Fibroblast of lung (primary cell): ENCODE measurements at places on chromosomes 12 and 14. TPM values are rescaled to one million over a fixed set of nuclear protein-coding genes. Genes with fewer than 3 reads are reported as not detected.

Gene AQP2
- polyA plus RNA-seq: not detected in 2 replicates

Gene TOMM20L
- polyA plus RNA-seq: not detected in 2 replicates

DNA sequence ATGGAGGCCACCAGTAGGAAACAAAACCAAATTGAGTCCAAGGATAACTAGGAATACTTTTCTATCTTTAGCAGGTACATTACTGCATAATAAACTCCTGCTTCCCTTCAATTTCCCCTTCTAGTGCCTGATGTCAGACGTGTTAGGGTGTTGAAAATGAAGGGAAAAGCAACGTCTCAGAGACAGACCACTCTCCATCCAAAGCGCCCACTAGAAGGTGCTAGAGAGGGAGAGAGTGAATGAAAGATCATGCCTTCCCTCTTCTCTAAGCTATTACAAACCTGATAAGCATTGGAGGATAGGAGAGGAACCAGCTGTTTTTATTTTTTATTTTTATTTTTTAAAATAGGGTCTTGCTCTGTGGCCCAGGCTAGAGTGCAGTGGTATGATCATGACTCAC lies 64.1 kb downstream of the ZNF641 start:
- no peak for DNase-seq

- DNase-seq: no peak
Observed at GRCh38 chr12:28223858-28224257, 33.6 kb downstream of the CCDC91 start.

GRCh38 chr12:55932551-55932910 lies 1.6 kb downstream of the DGKA start:
- peak; percentile 50 for DNase-seq

GRCh38 chr12:67854351-67854750 lies 134.9 kb upstream of the IFNG-AS1 start:
- peak; percentile 74 for DNase-seq

- DNase-seq: peak; percentile 82
Observed at GRCh38 chr12:24881227-24881626, 67.7 kb downstream of the BCAT1 start.

DNA sequence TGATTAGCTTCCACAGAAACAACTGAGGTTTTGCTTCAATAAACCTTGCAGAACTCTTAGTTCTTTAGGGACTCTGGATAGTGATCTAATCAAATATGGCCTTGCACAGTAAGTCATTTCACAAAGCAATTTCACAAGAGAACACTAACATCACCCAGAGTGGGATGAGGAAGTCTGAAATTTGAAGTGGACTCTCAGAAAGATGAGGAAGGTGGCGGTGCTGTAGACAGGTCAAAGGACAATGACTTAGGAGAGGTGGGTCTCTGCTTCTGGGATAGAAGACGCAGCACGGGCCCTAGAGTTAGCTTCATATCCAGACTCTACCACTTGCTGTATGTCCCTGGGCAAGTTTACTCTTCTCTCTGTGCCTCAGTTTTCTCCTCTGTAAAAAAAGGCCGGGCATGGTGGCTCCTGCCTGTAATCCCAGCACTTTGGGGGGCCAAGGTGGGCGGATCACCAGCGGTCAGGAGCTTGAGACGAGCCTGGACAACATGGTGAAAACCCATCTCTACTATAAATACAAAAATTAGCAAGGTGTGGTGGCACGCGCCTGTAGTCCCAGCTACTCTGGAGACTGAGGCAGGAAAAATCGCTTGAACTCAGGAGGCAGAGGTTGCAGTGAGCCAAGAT lies 18.9 kb downstream of the FOS start:
- no peak for DNase-seq
